Stimulated activated CD4-positive, alpha-beta T cell treated with anti-CD3 and anti-CD28 coated beads, TNF-alpha, amount 100 ng/mL, for 4 hours (primary cell): ENCODE measurements at places on chromosomes 3 and 15.

DNA sequence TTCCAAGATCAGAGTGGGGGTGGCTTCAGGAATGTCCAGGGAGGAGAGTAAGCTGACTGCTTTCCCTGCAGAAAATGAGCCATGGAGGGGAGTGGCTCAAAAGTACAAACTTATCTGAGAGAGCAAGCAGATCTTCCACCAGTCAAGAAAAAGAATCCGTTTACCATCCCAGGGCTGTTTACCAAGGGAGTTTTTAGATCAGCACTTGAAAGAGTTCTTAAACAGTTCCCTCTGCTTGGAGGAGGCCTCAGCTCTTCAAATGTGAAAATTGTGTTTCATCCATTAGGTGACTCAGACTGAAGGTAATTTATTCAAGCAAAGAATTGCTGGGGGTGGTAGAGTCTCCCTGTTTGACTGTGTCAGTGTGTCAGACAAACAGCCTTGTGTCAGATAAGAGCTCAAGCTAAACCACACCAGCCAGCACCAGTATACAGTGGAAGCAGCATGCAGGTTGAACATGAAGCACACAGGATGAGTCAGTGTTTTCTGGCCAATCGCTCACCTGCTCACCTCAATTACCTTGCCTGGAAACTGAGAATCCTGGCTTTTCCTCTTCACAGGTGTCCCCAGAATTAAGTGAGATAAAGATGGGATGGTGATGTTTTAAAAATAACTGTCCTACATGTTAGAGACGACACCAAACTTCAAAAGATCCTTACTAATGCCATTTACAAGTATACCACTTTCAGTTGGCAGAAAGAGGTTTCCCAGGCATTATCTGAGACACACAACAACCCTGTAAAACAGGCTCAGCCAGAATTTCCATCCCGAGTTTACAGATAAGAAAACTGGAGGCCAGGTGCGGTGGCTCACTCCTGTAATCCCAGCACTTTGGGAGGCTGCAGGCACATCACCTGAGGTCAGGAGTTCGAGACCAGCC is 21.7 kb downstream of the SH3BP5 start:
- peak; percentile 42 for DNase-seq

- DNase-seq = no peak
These were observed 8.3 kb downstream of the ANXA2 start for GRCh38 chr15:60389261-60390077.

- no peak for DNase-seq
These were observed 152.6 kb downstream of the LPP start for GRCh38 chr3:188306435-188307005.

DNA sequence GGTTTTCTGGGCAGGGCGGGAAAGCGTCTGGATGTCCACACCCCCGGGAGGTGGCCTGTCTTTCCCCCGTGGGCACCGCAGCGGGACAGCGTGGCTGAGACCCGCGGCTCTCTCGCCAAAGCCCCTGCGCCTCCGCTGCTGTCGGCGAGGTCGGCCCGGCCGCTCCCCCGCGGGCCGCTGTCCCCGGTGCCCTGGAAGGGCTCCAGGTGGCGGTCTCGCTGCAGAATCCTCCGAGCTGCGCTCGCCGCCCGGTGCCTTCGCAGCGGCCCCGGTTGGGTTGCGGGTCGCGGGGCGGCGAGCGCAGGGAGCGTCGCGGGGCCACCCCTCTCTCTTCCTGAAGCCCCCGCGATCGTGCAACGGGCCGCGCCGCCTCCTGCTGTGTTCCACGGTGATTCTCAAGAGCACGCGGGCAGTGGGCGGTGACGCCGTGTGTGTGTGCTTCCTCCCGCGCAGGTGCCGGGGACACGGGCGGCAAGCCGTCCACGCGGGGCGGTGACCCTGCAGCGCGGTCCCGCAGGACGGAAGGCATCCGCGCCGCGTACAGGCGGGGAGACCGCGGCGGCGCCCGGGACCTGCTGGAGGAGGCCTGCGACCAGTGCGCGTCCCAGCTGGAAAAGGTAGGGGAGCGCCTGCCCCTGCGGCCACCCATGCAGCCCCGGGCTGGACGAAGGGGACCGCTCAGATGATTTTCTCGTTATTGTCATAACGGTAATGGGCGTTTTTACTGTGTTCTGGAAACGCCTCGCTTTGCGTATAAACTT is 54.4 kb downstream of the LRRK1 start:
- DNase-seq = no peak

DNA sequence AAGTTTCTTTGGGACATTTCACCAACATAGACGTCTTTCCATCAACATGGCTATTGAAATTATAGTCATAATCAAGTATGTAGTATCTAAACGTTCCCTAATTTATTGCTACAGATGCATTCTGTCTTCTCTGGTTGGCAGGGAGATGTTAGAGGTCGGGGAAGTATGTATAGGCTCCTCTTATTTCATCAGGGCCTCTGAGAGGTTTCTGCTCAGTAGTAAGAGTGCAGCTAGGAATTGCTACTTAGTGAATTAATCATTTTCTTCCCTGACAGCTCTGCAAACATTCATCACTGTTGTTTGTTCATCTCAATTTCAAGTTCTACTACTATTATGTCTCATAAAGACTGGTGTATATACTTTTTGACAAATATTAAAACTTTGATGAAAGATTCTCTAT is 309.7 kb upstream of the NR2F2 start:
- no peak for DNase-seq

DNA sequence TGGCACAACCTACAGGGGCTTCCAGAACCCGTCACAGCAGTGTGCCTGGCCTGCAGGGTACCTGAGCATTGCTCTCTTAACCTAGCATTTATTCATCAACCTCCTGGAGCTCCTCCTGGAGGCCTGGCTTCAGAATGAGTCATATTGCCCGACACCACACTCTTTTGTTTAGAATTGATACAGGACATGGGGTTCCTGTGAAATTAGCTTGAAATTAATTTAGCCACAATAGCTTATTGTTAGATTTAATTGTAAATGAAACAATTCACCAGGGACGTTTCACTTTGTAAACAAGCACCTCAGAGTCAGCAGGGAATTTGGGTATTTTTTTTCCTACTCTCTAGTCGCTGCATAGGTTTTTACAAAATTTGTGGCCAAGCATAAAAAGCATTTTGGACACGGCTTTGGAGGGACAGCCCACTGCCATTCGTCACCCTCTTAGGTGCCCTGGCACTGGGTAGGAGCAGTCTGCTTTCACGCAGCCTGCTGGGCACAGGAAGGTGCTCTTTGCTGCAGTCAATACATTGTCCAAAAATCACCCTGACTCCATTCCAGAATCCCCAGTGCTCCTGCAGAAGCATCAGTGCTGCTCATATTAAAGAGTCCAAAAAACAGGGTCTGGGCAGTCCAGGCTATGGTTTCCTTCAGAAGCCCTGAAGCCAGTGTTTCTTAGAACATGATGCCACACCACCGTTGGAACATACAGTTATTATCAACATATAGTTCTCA is 60.8 kb upstream of the MEF2A start:
- no peak for DNase-seq

DNA sequence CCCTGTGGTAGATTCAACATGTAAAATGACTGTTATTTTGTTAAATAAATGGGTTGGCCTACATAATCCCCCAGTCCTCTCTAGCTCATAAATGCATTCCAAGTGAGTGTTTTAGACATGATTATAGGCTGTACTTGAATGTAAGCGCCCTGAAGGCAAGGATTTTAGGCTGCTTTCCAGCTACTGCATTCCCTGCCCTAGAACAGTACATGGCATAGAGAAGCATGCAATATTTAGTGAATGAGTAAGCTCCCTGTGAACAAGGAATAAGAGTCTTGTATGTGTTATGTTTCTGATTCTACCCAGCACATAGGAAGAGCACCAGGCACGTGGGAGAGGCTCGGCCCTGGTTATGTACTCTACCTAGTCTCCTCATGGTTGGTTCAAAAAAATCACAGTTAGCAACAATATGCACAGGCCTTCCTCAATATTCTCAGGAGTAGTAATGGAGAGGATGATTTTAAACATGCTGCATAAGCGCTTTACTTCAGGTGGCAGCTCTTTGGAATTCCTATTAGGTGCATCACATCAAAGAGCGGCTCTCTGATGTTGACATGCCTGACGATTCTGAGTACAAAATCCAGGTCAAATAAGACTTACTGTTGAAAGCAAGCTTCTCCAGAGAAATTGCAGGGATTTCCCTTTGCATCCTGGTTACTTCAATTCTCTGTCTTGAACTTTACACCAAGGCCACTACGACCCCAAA is 456.6 kb downstream of the MAGI1 start:
- DNase-seq = no peak

DNA sequence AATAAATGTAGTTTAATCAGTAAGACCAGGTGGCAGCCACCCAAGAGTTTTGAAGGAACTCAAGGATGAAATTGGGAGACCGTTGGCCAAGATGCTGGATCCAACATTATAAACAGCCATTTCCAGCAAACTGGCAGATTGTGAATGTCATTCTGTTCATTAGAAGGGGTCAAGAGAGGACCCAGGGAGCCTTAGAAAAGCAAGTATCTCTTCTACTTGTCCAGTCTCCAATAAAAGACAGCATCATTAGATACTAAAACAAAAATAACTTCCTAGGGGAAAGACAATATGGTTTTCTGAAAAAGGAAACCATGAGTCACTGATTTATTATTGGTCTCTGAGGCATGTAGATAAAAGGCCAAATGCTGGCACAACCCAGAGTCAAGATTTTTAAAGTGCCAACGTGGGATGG is 67.9 kb downstream of the GADL1 start:
- no peak for DNase-seq
